ENCODE measurements at places on chromosomes 1 and 21. TPM values are rescaled to one million over a fixed set of nuclear protein-coding genes. Genes with fewer than 3 reads are reported as not detected.

The TNFRSF18 gene
- 6.3 TPM for total RNA-seq

The NFASC gene
- total RNA-seq = 0.16 TPM

The KCNE2 gene
- total RNA-seq = not detected

The GIPC2 gene
- 0.08 TPM for total RNA-seq

The SEMA4A gene
- total RNA-seq = 52.1 TPM

The EPHA2 gene
- total RNA-seq = 0.32 TPM

The TMEM39B gene
- total RNA-seq = 24.3 TPM

The RIIAD1 gene
- total RNA-seq = not detected

The RGL1 gene
- 20.6 TPM for total RNA-seq

The FAM78B gene
- 2.9 TPM for total RNA-seq
